Body of pancreas (tissue), 4 donors: ENCODE measurements at places on chromosomes 4 and X. TPM values are rescaled to one million over a fixed set of nuclear protein-coding genes. Genes with fewer than 3 reads are reported as not detected.

The FAM53A gene
- total RNA-seq, result 0.66 TPM

The GC gene
- total RNA-seq, result 16.2 TPM

The FGF5 gene
- not detected for total RNA-seq

The N4BP2 gene
- total RNA-seq, result 14.8 TPM
